ENCODE measurements at places on chromosomes 5 and 9. TPM values are rescaled to one million over a fixed set of nuclear protein-coding genes. Genes with fewer than 3 reads are reported as not detected.

Gene WDR5
- 31.6 TPM for total RNA-seq

Gene WNK2
- total RNA-seq, result 0.17 TPM

Gene NPR3
- total RNA-seq, result 5.8 TPM

Gene PCDHA6
- 0.86 TPM for total RNA-seq

Gene TMEM174
- total RNA-seq, result not detected

Gene AGXT2
- not detected for total RNA-seq

Gene PCDHA4
- total RNA-seq, result not detected

Gene FASTKD3
- total RNA-seq, result 42.9 TPM

Gene OR1L1
- total RNA-seq, result not detected

Gene BASP1
- total RNA-seq, result 543 TPM

Gene TLR4
- 3.9 TPM for total RNA-seq

Gene TAS2R1
- total RNA-seq, result not detected

Gene FAM221B
- total RNA-seq, result not detected

Gene SMIM33
- not detected for total RNA-seq

Gene LEAP2
- total RNA-seq, result 1.4 TPM

Gene CYFIP2
- 4.4 TPM for total RNA-seq

Gene PDE4D
- 1.6 TPM for total RNA-seq

Gene ZNF883
- total RNA-seq, result not detected

Gene TTC23L
- not detected for total RNA-seq

Gene NMUR2
- total RNA-seq, result not detected

Data from MG63 (cell line).